ENCODE measurements at places on chromosomes 5 and 9.

GRCh38 chr5:570886-571285 lies 41.3 kb upstream of the CEP72 start:
- no peak for DNase-seq

DNA sequence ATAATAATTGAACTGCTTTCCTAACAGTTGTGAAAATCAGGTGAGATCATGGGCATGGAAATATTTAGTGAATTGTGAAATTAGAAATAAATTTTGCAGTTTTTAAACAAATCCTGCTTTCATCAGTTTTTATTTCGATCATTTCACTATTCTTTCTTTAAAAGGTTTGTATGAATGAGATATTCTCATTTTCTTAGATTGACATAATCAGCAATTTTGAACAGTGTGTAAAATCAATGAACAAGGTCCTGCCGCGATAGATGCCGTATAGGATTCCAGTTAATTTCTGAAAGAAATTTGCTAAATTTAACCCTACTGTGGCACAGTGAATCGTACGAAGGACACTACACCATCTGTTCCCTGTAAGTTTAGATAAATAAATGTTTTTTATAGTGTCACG lies 7.5 kb downstream of the RAD23B start:
- no peak for DNase-seq

DNA sequence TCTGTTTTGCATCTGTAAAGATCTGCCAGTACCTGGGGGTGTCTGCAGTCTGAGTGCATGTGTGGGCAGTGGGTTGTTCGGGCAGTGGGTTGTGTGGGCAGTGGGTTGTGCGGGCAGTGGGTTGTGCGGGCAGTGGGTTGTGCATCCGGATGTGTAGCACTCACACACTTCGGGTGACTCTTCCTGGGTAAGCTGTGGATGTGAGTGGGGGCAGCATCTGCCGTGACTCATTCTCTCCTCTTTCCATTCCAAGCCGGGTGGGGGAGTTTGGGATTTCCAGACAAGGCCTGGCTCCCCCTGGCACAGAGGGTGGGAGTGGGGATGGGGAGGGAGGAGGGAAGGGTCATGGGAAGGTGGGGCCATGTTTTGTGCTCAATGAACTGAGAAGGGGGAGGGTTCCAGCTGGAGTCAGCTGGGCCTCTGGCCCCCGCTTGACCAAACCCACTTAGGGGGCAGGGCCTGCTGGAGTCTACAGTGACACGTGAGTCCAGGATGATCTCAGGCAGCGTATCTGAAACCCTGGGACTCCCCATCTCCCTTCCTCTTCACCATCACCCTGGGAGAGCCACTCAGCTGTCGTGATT lies 8.3 kb downstream of the CRB2 start:
- DNase-seq, result no peak

DNA sequence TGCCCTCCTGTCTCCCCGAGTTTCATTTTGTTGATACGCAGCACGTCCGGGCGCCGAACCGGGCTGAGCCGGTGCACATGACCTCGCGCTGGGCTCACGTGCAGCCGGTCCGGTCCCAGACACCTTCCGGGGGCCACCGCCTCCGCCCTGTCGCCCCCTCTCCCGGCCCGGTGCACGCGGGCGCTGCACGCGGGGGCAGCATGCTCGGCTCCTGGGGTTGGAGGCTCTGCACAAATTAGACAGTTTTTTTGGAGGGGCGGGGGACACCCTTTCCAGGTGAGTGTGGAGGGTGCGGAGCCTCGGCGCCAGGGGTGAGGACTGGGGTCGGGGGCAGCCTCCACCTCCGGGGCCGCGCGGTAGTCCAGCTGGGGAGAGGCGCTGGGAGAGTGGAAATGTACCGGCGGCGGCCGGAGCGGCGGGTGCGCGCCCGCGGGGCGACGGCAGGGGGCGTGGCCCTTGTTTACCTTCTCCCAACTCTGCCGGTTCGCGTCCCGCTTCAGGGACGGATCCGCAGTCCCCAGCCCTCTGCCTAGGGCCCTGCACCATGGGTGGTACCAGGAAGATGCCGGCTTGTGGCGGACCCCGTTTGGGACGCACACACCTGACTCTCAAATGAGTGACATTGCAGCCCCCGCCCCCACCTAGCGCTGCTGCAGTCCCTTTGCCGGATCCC lies 1.1 kb downstream of the JADE2 start:
- DNase-seq, result peak; percentile 88

DNA sequence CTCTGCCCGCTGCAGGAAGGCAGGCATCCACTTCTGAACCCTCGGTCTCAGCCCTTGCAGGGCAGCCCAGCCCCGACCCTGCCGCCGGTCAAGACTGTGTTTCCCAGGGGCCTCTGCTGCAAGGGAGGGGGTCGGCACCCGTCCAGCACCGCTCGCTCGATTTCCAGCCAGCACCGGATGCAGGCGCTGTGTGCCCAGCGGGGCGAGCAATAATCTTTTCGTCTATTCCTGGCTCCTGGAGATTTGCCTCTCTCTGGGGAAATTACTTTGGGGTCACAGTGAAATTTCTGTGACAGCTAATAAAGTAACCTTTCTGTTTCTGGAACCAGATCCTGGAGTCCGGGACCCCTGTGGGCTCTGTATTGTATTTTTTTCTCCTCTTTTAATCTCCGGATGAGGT lies 155.3 kb downstream of the COL23A1 start:
- DNase-seq, result no peak
